ENCODE measurements at places on chromosomes 12 and 14.

DNA sequence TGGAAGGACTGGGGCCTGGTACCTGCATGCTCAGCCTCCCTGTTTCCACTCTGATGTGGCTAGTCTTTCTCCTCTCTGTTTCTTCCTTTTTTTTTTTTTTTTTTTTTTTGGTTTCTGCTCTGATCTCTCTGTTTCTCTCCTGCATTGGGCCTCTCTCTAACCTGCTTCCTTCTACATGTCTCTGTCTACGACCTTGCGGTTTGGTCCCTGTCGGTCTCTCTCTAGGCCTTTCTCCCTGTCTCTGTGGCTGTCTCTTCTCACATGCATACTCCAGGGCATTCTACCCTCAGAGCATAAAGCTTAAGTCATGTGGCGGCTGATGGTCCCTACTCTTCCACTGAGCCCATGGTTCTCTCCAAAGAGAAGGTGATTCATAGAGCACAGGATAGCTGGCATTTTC, 1096.6 kb downstream of the BCL11B start:
- DNase-seq, result no peak

- no peak for DNase-seq
Observed at GRCh38 chr12:21252070-21252469, 82.6 kb downstream of the SLCO1A2 start.

DNA sequence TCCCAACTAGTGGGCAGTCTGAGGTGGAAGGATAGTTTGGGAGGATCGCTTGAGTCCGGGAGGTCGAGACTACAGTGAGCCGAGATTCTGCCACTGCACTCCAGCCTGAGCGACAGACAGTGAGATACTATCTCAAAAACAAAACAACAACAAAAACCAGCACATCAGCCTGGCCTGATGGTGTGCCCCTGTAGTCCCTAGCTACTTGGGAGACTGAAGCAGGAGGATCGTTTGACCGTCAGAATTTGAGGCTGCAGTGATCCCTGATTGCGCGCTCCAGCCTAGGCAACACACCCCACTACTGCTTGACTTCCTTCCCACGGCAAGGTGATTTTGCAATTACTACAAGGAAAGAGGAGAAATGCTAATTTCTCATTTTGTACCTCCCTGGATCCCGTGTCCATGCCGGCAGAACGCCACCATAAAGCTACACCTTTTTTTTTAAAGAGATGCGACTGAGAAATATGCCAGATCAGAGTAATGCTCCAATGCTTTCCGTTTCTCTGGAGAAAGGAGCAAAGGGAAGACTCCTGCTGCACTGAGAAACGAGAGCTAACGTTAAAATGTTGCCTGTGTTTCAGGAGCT, 672 bp upstream of the SCFD1 start:
- no peak for DNase-seq

GRCh38 chr14:20976291-20976690, 13.5 kb upstream of the METTL17 start:
- no peak for DNase-seq

- no peak for DNase-seq
Observed at GRCh38 chr14:96180043-96180874, 24.4 kb upstream of the BDKRB2 start.

DNA sequence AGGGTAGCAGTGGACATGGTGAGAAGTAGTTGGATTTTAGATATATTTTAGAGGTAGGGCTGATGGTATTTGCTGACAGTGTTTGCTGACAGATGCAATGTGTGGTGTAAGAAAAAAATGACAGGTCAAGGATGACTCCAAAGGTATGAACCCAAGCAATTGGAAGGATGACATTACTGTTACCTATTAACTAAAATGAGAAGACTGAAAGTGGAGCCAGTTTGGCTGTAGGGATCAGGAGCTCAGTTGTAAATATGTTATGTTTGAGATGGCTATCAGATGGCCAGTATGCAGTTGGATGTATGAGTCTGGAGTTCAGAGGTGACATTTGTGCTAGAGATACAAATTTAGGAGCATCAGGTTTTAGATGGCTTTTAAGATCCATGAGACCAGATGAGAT, 17.4 kb upstream of the SERPINA6 start:
- no peak for DNase-seq

DNA sequence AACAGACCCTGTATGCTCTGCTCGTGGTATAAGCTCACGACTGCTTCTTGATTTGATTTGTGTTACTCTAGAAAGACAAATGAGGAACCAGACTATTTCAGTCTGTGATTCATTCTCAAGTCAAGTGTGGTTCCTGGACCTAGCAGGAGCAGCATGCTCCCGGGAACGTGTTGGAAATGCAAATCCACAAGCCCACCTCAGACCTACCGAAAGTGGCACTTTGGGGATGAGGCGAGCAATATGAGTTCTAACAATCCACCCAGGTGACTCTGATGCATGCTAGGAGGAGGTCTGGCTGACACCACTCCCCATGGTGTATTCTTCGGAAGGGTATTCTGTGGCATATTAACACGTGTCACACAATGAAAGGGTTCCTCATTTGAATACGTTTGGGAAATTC, 59.5 kb upstream of the TMX1 start:
- no peak for DNase-seq

- DNase-seq, result no peak
Observed at GRCh38 chr12:19483727-19484126, 44.4 kb downstream of the AEBP2 start.

- DNase-seq, result no peak
Observed at GRCh38 chr14:105901226-105901625, 374.8 kb downstream of the TMEM121 start.

DNA sequence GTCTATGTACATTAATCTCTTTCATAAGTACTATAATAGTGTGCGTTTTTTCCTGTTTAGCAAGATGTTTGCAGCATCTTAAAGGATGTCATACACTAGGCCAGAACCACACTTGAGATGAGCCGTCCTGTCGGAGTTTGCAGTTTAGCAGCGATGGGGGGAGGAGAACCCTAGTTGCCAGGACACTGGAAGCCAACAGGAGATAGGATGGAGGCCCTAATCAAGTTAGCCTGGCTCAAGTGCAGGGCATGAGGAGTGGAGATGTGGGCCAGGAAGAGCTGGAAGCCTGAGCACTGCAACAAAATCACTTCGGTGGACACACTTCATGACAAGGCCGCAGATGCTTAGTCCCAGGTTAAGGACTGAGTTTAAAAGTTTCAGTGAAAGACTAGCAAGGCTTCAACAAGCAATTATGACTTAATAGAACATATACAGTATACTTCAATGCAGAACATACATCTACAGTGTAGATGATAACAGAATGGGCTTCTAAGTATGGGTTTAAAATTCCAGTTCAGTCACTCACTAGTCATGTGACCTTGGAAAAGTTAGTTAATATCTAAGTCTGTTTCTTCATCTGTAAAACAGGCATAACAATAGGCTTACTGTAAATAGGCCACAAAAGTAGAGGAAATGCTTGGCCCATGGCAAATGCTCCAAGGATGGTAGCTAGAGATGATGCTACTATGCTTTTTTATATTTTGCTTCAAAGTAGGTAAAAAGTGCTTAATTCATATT, 77.1 kb downstream of the PTPN21 start:
- no peak for DNase-seq

DNA sequence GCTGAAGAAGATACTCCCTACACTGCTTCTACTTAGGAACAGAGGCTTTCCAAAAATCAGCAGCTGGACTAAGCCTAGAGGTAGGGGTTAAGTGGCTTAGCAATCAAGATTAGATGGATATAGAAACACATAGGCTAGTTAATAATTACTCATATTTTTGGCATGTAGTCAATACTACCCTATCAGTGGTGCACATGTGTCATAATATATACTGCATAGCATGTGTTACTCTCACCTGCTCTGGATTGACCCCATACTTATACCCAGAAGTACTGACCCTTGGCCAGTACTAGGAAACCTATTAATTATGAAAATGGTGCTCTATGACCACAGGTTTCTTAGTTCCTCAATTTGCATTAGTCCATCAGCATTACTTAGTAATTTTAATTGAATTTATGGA, 528.4 kb upstream of the LMO3 start:
- no peak for DNase-seq

DNA sequence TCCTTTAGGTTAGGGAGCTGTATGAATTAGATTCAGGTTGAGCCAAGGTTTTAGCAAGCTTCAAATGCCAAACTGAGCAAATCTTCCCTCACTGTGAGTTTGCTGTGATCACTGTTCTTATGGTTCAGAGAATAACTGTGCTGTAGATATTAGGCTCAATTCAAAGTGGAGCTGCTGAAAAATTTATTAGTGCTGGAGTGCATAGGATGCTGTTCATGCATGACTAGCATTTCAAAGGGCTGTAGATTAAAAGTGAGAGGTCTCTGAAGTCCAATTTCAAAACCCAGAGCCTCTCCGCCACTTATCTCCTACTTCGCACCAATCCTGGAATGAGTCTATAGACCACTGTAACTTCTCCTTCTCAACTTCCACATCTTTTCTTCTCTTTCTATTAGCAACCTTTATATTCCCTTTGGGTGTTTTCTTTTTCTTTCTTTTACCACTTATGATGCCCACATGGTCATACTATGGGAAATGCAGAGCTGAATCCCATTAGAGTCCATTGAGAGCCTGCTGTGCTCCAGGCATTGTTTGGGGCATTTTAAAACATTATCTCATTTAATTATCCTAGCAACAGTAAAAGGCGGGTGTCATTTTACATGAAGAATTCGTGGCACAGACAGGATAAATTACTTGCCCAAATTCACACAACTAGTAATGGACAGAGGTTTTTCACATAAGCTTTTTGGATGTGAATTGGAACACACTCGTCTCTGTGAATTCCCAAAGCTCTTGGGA, 77.5 kb upstream of the EEA1 start:
- DNase-seq, result no peak

DNA sequence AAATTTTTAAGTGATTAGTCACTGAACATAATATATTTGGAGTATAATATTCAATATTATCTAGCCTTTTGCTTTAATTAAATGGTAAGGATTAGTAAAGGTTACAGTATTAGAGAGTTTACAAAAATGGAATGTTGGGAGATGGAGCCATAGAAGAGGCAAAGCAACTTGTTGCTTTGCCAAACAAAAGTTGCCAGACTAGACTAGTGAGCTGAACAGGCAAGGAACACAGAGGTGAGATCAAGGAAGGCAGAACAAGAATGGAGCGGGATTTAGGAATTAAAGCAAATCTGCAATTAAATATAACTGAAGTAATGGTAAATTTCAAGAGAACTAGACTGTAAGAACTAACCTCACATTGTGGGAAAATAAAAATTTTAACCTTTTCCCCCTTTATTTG, 5.1 kb downstream of the ARF6 start:
- DNase-seq, result no peak

GRCh38 chr14:92728759-92729364, 19.6 kb downstream of the LGMN start:
- peak; percentile 73 for DNase-seq

- no peak for DNase-seq
Observed at GRCh38 chr12:31368666-31369361, 42.9 kb upstream of the SINHCAF start.

DNA sequence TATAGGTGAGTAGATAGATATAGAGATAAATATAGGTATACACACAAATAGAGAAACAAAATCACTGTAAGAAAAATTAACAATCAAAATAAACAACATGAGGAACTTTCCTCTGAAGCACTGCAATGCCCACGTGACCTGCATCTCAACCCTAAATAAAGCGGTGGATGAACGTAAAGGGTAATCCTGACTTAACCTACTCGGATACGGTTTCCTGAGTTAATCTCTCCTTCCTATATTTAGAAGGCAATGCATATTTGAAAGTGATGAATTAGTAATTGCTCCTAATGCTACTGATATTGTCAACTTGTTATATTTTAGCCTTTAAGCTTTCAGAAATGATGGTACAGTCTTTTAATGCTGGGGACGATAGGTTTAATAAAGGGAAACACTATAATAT, 221.4 kb downstream of the ITPR2 start:
- DNase-seq, result no peak

GRCh38 chr12:110684312-110684836, 4.5 kb downstream of the HVCN1 start:
- DNase-seq, result no peak

GRCh38 chr12:25186788-25187402, 8.1 kb downstream of the DNAI7 start:
- DNase-seq, result no peak

GRCh38 chr12:27644158-27644845, 51.9 kb upstream of the REP15 start:
- DNase-seq, result no peak

- DNase-seq, result no peak
Observed at GRCh38 chr12:49017891-49018260, 700 bp downstream of the PRKAG1 start.

DNA sequence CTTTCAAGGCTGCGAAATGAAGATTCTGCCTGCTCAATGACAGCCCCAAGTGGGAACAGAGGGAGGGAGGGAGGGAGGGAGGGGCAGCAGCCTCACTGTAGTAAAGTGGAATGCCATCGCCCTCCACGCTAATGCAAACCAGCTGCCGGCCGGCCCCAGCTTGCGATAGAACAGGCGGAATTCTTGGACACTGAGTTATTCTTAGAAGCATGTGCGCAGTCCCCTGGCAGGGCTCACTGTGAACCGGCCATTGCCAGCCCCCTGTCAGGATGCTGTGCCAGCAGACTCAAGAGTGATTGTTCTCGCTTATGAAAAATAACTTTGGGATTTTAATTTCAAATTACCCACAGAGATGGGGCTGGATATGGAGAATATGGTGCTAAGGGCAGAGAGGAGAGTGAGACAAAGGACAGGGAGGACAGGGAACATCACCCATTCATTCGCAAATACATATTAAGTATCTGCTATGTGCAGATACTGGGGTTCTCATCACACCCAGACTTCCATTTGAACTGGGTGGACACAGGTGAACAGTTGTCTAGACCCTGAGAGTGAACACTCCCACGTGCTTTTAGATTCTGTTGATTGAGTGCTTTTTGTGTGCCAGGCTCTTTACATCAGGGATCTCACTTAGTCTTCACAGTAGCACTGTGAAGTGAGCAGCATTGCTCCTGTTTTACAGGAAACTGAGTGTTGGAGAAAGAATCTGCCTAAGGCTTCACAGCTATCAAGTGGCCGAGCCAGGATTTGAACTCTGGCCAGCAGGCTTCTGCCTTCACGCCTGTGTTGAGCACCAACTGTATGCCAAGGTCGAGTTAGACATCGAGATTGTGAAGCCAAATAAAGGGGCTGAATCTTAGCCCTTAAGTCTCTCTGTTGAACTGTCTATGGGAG, 192.9 kb downstream of the C12orf75 start:
- peak; percentile 68 for DNase-seq

DNA sequence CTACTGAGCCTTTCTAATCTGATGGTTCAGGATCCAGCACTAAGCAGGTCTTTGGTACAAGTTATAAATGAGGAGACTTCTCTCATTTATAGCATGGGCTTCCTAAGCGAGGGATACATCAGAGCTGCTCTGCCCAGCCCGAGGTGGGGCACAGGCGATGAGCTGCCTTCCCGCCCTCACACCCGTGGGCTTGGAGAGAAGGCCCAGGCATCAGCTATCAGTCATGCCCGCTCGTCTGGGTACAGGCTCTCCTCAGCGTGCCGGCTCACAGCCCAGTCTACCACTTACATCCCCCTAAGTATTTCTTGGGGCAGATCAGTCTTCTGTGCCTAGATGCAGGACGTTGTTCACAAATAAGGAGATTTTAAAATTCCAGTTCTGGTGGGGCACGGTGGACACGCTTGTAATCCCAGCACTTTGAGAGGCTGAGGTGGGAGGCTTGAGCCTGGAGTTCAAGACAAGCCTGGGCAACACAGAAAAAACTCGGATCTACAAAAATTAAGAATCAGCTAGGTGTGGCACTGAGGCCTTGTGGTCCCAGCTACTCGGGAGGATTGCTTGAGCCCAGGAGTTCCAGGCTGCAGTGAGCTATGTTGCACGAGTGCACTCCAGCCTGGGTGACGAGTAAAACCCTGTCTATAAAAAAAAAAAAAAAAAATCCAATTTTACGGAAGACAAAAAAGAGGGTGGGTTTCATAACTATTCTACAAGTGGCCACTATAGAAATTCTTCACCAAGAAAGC, 57.0 kb downstream of the CCDC88C start:
- no peak for DNase-seq

Data from mucosa of gallbladder (tissue), 1 donor.